ENCODE measurements at places on chromosomes 7 and 10. TPM values are rescaled to one million over a fixed set of nuclear protein-coding genes. Genes with fewer than 3 reads are reported as not detected.

The C7orf57 gene
- not detected for polyA plus RNA-seq

- no peak for DNase-seq
Observed at GRCh38 chr7:68720697-68721096, 877.6 kb upstream of the AUTS2 start.

The NPC1L1 gene
- 0.08 TPM for polyA plus RNA-seq

GRCh38 chr10:19500959-19501358, 315.3 kb upstream of the PLXDC2 start:
- DNase-seq = no peak

- DNase-seq = no peak
Observed at GRCh38 chr7:158063850-158064610, 523.6 kb downstream of the PTPRN2 start.

The NCF1 gene
- polyA plus RNA-seq = 1.6 TPM

DNA sequence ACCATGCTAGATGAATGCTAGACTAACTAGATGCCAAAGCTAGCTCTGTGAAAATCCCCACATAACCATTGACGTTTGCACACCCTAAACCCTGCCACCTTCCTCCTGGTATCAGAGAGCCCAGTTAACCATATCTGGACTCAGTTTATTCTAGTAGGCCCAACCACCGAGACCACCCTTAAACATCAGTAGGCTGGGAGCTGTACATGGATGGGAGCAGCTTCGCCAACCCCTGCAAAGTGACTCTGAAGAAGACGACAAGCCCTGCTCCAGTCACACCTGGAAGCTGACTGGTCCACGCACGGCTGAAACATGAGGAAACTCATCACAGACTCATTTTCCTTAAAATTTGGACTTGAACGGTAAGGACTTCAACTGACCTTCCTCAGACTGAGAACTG, 4.4 kb upstream of the CYREN start:
- no peak for DNase-seq

Measured in hindlimb muscle (tissue), 1 donor.